ENCODE measurements at places on chromosomes 2 and 18. TPM values are rescaled to one million over a fixed set of nuclear protein-coding genes. Genes with fewer than 3 reads are reported as not detected.

DNA sequence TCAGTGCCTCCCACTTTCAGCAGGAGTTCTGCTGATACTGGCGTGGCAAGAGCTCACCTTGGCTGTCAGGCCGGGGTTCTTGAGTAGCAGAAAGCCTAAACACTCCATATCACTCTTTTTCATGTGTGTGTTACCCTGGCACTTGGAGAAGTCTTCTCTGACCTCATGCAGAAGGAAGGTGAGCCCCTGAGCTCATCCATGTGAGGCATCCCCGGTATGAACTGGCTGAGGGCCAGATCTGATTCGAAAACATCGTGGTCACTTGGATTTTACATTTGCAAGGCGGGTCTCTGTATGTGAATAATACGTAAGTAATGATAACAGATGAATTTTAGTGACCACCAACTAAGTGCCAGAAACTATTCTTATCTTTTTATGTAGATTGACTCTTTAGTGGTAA lies 93.6 kb downstream of the RAPGEF4 start:
- peak; percentile 78 for DNase-seq

DNA sequence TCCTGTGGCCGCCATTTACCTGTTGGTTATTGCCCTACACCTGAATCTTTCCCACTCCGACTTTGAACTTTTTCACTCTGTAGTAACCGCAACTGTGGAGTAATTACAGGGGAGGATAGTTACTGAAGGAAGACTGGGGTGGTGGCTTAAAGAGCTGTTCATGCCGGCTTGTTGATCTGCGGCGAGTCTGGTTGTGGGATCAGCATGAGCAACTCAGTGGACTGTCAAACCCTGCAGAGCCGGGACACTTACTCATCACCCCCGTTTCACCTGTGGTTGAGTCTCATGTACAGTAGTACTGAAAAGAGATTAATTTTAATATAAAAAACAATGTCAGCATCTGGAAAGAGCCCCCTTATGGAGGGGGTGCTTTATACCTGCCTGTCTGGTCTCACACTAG lies 2.1 kb downstream of the ASB1 start:
- DNase-seq, result no peak

DNA sequence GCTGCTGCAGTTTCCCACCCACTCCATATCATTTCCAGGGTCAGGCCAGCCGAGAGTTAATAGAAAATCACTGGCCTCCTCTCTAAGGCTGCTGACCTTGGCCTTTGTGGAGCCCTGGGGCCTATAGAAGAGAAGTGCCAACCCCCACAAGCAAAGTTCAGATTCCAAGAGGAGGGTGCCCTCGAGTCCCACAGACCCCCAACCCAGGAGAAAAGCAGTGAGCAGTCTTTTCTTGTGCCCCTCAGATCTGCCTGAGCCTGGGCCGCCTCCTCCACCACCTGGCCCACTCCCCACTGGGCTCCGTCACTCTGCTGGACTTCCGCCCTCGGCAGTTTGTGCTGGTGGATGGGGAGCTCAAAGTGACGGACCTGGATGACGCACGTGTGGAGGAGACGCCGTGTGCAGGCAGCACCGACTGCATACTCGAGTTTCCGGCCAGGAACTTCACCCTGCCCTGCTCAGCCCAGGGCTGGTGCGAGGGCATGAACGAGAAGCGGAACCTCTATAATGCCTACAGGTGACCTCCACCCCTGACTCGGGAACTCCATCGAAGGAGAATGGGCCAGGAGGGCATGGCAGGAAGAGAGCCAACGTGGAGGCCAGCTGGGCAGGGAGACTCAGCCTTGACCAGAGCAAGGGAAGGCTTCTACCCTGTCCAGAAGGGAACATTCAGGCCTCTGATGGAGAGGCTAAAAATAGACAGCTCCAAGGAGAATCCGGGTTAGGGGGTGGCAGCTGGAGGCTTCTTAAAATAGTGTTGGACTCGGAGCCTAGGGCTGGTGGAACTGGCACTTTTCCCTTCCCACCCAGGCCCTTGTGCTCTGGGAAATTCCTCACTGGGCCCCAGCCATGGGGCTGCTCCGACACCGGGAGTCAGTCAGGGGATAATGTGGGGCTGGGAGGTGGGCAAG lies 6.2 kb downstream of the PKDCC start:
- no peak for DNase-seq

Gene HOXD4
- total RNA-seq, result 2.5 TPM

DNA sequence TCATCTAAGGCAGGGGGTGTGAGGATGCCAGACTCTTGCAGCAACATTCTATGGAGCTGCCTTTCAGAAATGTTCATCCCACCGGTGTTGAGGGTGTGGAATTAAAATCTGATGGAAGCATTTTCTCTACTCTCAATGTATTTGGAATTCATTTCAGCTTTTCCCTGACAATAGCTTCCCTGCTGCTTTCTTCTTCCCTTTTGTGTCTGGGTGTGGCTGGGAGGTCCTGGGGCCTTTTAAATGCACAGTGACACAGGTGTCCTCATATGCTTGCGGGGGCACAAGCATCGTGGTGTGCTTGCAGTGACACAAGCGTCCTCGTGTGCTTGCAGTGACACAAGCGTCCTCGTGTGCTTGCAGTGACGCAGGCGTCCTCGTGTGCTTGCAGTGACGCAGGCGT lies 43.4 kb upstream of the ASB18 start:
- DNase-seq, result no peak

- peak; percentile 39 for DNase-seq
Observed at GRCh38 chr2:207768866-207769596, 675 bp downstream of the FZD5 start.

- peak; percentile 81 for DNase-seq
Observed at GRCh38 chr2:118112771-118113334, 24.6 kb downstream of the INSIG2 start.

- no peak for DNase-seq
Observed at GRCh38 chr2:142980246-142981068, 103.0 kb downstream of the KYNU start.

DNA sequence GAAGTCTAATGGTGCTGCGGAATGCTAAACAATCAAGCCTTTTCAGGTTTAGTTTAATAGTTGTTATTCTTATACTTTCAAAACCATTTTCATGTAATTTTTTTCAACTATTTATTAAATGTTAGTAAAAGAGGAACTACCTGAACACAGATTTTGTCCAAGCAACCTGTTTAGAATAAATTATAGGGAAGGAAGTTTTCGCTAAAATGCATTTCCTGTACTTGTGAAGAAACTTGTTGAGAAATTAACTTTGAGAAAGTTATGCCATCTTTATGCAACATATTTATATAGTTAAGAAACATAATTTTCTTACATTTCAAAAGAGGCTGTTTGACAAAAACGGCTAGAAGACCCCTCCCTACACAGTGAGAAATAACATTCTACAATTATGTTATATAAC lies 16.6 kb downstream of the MAP4K4 start:
- DNase-seq, result no peak

DNA sequence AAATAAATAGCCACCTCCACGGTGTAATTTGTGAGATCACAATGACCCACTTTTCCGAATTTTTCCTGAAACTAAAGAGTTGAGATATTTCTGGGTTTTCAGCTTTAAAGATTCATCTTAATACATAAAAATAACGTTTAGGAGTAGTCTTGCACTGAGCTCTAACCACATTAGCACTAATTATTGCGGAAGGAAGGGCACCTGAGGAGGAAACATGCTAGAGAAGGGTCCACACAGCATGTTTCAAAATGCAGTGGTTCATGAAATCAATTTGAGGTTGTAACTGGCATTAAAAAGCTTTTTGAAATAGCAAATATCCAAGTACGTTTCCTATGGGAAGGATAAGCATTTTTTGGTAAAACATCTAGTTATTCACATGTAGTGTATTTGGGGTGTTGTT lies 8.4 kb downstream of the INPP4A start:
- DNase-seq, result no peak

Gene NXPH2
- 1.4 TPM for total RNA-seq

DNA sequence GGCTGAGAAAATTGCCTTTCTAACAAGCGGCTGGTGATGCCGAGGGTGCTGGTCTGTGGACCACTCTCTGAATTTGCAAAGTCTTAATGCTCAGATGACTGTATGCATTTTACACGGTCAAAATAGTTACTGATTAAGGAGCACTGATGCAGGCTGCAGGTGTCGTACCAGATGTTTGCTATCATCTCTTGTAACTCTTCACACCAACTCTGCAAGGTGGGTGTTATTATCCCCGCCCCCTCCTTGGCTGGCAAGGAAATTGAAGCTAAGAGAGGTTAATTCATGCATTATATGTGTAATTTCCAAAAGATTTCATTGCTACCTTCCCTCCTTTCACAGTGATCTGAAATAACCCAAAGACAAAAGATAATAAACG lies 13.0 kb upstream of the LBH start:
- no peak for DNase-seq

DNA sequence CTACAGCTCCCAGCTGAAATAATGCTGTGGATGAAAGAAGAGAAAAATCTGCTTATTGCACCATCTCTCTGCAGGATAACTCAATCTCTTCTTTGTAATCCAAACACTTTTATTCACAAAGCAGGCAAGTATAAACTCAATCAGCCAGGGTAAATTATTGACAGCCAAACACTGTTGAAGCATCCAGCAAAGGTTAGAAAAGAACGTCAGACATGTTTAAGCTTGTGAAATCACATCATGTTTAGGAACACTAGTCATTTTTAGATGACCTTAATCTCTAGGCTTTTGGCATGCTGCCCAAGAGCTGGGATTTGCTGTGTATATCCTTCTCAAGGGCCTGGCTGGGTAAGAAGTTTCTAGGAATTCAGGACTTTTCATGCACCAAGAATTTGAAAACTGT lies 1148.1 kb upstream of the FANCL start:
- DNase-seq, result peak; percentile 19

GRCh38 chr18:57789090-57789489 lies 14.0 kb downstream of the ATP8B1 start:
- DNase-seq, result peak; percentile 35

Gene FARSB
- 38.8 TPM for total RNA-seq

Gene SLC5A7
- total RNA-seq, result not detected

GRCh38 chr2:46952171-46952570 lies 36.6 kb upstream of the MCFD2 start:
- no peak for DNase-seq

Gene IMMT
- 58.1 TPM for total RNA-seq

Gene MREG
- 14.8 TPM for total RNA-seq

Gene POTEC
- 2.9 TPM for total RNA-seq

Gene GPR17
- total RNA-seq, result not detected

- DNase-seq, result no peak
Observed at GRCh38 chr2:181607629-181608590, 49.0 kb downstream of the CERKL start.

DNA sequence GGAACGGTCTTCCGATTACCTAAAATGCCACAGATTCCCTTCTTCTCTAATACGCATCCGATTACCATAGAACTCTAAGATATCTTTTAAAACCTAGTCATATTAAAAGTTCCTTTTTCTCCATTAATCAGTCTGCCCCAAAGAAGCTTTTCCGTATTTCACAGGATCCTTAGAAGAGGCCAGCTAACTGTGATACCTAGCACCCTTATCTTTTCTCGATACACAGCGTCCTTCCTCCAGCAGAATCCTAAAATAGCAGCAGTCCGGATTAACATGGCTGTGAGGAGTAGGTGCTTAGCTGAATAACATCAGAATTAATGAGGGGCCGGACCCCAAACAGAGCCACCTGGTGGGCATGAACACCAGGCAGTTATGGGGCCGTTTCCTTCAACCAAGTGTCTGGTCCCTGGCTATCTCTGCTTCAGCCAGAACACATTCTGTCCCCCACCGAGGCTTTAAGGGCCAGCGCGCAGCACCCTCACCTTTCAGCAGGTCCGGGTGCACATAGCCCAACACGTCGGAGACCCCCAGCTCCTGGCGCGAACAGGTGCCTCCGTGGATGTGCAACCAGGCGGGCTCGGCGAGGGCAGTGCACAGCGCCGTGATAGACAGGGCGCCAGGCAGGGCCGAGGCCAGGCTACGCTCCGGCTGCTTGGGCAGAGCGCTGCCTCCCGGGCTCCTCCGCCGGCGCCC lies 995 bp downstream of the TMEM127 start:
- peak; percentile 35 for DNase-seq

Gene ARHGAP25
- 0.51 TPM for total RNA-seq

Gene ASPRV1
- 1.2 TPM for total RNA-seq

DNA sequence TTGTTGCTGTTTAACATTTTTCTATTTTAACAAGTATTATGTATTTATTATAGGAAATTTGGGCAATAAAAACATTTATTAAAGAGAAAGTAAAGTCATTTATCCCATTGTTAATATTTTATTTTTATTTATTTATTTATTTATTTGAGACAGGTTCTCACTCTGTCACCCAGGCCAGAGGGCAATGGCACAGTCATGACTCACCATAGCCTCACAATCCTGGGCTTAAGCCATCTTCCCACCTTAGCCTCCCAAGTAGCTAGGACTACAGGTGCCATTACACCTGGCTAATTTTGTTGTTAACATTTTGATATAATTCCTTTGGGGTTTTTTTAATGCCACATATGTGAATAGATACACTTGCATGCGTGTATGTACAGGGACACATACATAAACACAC lies 165.9 kb upstream of the STON1 start:
- DNase-seq, result no peak

DNA sequence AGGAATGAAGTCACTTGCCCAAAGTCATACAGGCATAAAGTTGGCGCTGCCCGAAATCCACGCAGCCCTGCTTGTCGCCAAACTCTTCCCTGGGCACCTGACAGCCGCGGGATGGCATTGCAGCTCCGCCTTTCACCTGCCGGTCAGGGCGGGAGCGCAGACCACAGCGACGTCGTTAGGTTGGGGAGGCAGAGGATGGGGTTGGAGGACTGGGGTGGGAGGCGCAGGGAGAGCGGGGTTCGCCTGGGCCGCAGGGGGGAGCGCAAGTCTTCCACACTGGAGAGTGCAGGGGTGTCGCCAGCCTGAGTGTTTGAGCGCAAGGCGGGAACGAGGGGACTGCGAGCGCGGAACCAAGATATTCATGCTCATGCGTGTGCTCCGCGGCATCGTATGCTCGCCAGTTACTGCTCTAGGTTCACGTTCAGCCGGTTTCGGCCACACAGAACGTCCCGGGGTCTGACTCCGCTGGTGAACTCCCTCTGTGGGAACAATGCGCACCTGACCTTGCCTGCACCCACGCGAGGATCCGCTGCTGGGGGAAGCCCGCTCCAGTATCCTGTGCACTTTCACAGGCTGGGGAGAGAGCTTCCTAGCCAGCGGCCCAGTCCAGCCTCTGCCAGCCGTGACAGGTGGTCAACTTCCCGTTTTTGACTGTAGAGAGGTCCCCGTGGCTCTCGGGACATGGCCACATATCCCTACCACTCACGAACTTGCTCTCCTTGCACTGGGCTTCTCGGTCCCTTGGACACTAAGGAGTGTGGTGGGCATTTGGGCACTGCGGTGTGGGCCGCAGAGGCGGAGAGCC lies 767 bp upstream of the NPPC start:
- no peak for DNase-seq

Gene ERLEC1
- 71.3 TPM for total RNA-seq

Gene SLC11A1
- not detected for total RNA-seq

Gene CTNNA2
- not detected for total RNA-seq

Gene TNFRSF11A
- 3.5 TPM for total RNA-seq

Gene ARHGAP28
- 3.6 TPM for total RNA-seq

Measured in Daoy (cell line).